Epithelial cell of alveolus of lung (primary cell): ENCODE measurements at places on chromosomes 13 and 19. TPM values are rescaled to one million over a fixed set of nuclear protein-coding genes. Genes with fewer than 3 reads are reported as not detected.

The ERICH6B gene
- total RNA-seq = not detected in 2 replicates

The REEP6 gene
- total RNA-seq = 2.7 and 2.8 TPM in 2 replicates

The SULT2B1 gene
- 0.08 TPM in 1 of 2 replicates, not detected in the other for total RNA-seq

The SLC8A2 gene
- 0.16 TPM in 1 of 2 replicates, not detected in the other for total RNA-seq

The ZNF285 gene
- total RNA-seq = 0.52 and 0.72 TPM in 2 replicates
